ENCODE measurements at places on chromosomes 7 and 10.

- DNase-seq = no peak
Observed at GRCh38 chr7:129642871-129643549, 31.5 kb downstream of the NRF1 start.

- no peak for DNase-seq
Observed at GRCh38 chr7:112430649-112431048, 19.6 kb upstream of the IFRD1 start.

DNA sequence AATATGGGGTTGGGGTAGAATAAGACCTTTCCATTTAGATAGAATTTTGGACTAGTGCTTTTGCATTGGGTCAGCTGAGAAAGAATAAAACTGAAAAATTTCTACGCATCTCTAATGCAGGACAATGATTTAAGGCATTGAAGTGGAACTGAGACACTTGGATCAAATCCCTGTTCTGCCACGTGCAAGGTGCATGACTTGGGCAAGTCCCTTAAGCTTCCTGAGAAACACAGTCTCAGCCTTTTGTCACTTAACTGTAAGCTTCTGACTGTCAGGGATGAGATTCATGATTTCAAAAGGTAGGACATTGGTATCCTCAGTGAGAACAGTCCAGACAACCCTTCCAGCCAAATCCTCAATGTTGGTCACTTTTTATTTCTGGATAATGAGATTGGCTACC is 59.2 kb downstream of the ENTPD1 start:
- DNase-seq = no peak

GRCh38 chr7:84684836-84685480 is 490.4 kb upstream of the SEMA3A start:
- no peak for DNase-seq

- no peak for DNase-seq
Observed at GRCh38 chr10:119129721-119130120, 25.8 kb downstream of the DENND10 start.

GRCh38 chr7:20595971-20596370 is 19.5 kb upstream of the ABCB5 start:
- no peak for DNase-seq

GRCh38 chr7:40824461-40824860 is 689.7 kb downstream of the SUGCT start:
- no peak for DNase-seq

DNA sequence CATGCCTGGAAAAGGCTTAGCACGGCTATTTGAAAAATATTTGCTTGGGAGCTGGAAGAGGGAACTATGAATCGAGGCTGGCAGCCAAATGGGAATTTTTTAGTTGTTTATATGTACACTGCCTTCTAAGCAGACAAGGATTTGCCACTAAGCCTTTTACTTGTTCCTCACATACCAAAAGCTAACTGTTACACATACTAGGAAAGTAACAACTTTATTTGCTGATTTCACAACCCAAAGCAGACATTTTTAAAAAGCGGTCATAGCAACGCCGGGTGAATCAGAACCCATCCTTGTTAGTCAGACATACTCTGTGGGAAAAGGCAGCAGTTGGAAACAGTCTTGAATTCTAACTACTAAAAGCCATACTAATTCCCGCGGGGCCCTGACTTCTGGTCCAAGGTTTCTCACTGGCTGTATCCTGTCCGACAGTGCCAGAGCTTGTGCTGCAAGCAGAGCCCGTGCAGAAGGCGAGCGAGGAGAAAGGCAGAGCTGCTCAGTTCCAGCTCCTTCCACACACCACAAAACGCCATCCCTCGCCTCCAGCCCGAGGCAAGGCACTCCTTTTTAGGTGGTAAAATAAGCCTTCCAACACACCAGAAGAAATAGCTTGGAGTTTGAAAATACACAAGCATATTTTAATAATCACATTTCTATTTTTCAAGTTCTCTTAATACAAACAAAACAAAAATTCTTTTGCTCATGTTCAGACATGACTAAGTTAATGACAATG is 89.2 kb downstream of the RNF216 start:
- peak; percentile 22 for DNase-seq

DNA sequence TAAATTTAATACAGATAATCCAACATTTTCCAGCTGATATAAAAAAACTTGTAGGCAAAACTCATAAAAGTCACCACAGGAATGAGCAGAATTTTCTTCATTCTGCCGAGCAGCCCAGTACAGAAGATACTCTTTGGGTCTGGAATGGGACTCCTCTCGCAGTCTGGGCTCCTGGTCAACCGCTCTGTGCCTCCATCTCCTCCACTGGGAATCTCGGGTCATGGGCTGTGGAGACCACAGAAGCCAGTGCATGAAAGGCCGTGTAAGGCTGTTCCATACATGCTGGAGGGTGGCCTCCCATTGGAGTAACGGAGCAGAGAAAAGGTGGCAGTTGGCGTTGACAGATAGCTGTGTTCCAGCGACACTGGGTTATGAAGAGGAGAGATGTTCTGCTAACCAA is 616.4 kb upstream of the MGMT start:
- DNase-seq = no peak

DNA sequence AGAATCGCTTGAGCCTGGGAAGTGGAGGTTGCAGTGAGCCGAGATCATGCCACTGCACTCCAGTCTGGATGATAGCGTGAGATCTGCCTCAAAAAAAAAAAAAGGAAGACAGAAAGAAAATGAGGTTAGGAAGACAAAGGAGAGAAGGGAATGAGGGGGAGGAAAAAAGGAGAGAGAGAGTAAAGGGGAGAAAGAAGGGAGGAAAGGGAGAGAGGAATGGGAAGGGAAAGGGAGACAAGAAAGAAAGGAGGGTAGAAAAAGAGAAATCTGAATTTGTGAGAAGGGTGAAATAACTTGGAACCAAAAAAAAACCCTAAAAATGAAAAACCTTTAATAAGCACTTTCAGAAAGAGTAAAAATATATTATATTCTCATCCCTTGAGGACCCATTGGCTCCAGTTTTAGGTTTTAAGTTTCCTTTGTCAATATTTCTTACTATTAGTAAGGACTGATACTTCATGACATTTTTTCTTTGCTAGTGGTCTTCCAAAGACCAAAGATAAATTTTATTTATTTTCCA is 54.9 kb downstream of the POT1 start:
- no peak for DNase-seq

GRCh38 chr10:105950410-105950809 is 1214.1 kb downstream of the SORCS1 start:
- no peak for DNase-seq

- DNase-seq = no peak
Observed at GRCh38 chr7:133300088-133300487, 47.2 kb downstream of the EXOC4 start.

Measured in stimulated activated CD4-positive, alpha-beta T cell treated with anti-CD3 and anti-CD28 coated beads, Interleukin-15, amount 100 ng/mL, for 48 hours (primary cell).